CD4-positive, alpha-beta T cell treated with Interferon alpha-2 for 1 hour (primary cell): ENCODE measurements at places on chromosomes 7 and 10.
A peak's percentile ranks its signal among the peaks of the same experiment; 100 is the strongest.

GRCh38 chr10:12073526-12073925 is 4.8 kb downstream of the DHTKD1 start:
- no peak for DNase-seq

DNA sequence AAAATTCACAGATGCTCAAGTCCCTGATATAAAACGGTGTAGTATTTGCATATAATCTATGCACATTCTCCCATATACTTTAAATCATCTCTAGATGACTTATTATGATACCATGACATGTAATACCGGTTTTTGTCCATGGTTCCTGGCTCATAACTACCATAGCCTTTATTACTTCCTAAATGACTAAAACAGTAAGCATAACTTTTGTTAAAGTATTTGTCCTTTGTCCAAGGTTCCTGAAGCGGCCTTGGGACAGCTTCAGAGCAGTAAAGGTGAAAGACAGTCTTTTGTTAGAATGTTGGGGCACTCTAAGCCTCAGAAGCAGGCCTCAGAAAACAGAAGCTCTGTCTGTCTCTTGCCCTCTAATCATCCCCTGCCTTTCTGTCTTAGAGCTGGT is 4.0 kb downstream of the CRCP start:
- no peak for DNase-seq

DNA sequence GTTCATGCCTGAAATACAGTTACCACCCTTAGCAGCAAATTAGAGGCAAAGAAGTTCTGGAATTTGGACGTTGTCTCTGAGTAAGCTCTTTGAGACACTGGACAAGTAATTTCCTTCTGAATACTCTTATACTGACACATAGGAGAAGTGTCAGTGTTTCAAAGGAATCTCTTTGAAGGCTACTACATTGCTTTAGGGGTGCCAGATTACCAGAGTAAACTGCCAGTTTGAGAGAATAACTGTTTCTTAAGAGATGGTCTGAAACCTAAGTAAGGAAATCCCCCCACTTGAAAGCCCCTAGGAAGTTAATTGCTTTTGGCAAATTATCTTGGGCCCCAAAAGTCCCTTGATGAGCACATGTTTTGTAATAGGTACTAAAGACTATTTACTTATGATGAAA is 3.4 kb downstream of the FAS start:
- DNase-seq: peak; percentile 76

- no peak for DNase-seq
Measured at GRCh38 chr7:28755255-28755654, 202.9 kb downstream of the TRIL start.

GRCh38 chr7:109176661-109177060 is 607.0 kb downstream of the DNAJB9 start:
- no peak for DNase-seq

DNA sequence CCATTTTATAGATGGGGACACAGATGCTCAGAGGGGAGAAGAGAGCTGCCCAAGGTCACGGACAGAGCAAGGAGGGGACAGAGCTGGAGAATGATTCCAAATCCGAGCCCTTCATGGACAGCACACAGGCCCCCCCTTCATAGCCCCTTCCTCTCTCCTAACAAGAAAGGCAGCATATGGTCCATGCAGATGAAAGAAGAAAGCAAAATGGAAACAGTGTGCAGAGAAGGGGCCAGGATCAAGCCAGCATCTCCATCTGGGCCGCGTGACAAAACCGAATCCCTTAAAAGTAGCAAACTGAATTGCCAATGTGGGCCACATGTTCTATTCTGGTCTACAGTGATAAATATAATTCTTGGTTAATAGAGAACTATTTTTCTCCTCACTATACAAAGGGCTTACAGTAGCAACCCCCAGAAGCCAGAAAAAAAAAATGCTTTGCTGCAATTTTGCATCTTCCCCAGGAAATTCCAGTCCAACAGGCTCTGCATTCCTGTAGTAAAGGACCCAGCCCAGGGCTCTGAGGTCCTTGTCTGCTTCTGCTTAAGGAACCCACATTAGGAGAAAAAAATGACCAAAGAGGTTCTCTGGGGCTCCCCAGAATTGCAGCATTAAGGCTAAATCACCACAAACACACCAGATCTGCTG is 7.8 kb downstream of the CPXM2 start:
- no peak for DNase-seq

DNA sequence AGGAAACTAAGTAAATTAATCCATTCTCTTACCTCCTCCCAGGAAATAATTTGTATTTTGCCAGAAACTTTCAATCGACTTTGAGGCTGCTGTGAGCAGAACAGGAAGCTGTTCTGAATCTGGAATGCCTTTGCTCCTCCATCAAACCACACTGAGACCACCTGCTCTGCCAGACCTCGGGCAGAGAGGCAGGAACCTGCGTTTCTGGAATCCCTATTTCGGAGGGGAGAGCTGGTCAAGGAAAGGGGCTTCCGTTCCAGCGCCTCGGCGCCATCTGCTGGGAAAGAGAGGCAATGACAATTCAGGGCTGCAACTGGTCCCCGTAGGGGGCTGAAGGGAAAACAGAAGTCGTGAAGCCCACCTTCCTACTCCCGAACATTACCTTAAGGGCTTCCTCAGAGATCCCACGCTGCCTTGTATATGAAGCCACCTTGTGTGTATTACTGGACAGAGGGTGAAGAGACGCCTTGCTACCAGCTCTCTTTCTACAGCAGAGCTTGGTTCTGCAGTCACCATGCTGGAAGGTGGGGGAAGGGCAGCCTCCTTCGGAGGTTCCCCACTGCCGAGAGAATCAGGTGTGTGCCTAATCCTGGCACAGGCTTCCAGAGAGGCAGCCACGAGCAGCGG is 31.2 kb downstream of the ZNF467 start:
- DNase-seq: peak; percentile 49

GRCh38 chr7:54839575-54840213 is 80.7 kb upstream of the SEC61G start:
- DNase-seq: no peak
